Fibroblast of skin of right biceps (primary cell): ENCODE measurements at places on chromosomes 7 and 10.

DNA sequence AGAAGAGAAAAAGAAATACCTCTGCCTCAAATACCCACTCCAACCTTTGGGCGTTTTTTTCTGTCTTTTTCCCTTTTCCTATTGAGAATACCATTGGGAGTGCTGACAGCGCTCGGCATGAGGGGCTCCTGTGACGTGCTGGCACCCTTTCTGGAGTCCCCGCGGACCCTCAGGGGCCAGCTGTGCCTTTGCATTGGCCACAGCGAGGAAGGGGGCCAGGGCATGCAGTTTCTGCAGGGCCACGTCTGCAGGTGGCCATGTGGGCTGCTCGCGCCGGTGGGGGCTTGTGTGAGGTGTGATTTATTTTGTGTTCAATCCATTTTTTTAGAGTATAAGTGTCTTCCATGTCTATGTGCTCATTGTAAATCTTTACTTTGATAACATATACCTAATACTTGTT, 57.4 kb downstream of the INPP5A start:
- DNase-seq, result no peak

GRCh38 chr10:88840104-88840503, 11.5 kb downstream of the ANKRD22 start:
- DNase-seq, result no peak

GRCh38 chr7:120441850-120442249, 168.9 kb downstream of the KCND2 start:
- no peak for DNase-seq

DNA sequence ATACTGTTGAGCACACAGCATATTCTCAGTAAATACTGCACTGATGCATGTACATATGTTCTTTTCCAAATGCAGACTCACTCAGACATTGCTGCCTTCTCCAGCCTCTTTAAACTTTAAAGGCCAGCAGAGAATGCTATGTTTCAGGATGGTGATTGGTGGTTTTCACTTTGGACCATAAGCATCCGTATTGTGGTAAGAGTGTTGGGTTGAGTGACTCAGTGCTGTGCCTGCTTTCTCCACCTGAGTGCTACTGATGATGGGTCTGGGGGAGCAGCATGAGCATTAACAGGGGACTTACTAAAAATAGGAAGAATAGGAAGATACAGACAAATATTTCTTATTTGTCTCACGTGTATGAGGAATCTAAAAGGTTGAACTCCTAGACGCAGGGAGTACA, 56.3 kb upstream of the ZNF92 start:
- DNase-seq, result no peak

DNA sequence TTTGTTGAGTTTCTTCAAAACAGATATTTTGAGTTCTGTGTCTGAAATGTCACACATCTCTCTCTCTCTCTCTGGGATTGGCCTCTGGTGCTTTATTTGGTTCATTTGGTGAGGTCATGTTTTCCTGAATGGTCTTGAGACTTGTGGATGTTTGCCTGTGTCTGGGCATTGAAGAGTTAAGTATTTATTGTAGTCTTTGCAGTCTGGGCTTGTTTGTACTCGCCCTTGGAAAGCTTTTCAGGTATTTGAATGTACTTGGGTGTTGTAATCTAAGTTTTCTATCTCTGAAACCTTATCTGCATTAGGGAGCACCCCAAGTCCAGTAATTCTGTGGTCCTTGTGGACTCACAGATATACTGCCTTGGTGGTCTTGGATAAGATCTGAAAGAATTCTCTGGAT, 106.7 kb upstream of the PRSS58 start:
- DNase-seq, result no peak

DNA sequence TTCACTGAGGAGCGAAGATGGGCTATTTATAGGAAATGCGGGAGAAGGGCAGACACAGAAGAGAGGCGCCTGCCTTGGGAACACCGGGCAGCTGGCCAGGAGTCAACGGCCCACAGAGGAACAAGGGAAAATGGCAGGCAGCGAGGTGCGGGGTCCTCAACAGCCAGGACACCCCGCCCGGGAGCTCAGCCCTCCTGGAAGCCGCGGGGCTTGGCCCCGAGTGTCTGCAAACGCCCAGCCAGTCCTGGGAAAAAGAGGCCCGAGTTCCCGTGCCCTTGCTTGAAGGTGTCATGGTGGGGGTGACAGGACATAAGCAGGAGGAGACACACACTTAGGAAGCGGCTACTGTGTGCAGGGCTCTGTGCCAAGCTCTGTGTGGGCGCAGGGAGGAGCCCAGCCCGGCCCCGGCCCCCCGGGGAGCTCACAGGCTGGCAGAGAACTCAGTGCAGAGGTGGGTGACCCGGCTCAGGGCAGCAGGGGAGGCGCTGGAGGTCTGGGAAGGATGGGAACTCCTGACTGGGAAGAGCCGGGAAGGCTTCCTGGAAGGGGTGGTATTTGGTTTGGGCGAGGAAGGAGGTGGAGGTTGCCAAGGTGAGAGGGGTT, 79.9 kb downstream of the ELFN1 start:
- DNase-seq, result no peak

GRCh38 chr7:95104739-95105138, 197.3 kb downstream of the PPP1R9A start:
- DNase-seq, result peak; percentile 2

GRCh38 chr10:101311185-101312066, 42.5 kb upstream of the BTRC start:
- no peak for DNase-seq

DNA sequence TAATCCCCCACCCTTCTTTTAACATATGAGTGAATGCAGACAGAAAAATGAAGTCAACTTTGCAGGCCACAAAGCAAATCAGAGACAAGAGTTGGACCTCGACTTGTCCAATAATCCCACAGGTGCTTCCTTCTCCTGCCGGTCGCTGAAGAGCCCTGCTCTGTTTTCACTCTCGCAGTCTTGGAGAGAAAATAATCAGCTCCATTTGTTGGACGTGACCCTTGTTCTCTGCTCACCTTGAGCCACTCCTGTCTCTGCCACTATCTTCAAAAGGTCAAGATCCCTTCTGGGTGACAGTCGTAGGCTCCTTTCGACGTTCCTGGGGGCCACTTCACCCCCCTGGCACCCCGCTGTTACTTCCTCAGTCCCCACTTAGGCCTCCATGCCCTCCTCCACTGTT, 2.8 kb upstream of the KLF6 start:
- no peak for DNase-seq

- no peak for DNase-seq
Measured at GRCh38 chr7:55405856-55406541, 40.9 kb downstream of the LANCL2 start.

DNA sequence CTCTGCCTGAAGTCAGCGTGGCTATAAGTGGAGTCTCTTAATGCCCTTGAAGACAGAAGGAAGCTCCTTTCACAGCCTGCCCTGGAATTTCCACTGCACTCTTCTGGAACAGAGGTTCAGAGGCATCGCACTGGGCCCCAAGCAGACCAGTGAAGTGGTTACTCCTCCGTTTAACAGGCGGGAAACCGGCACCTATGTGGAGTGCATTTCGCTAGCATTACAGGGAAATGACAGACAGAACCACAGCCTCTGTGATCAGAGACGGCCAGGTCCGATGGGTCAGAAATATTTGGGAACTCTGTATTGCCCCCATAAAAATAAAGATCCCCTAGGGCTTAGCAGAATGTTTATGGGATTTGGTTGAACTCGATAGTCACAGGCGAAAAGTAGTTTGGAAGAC, 406.9 kb upstream of the PRKCQ start:
- DNase-seq, result no peak

- DNase-seq, result peak; percentile 30
Measured at GRCh38 chr7:43870316-43870715, 999 bp upstream of the MRPS24 start.

DNA sequence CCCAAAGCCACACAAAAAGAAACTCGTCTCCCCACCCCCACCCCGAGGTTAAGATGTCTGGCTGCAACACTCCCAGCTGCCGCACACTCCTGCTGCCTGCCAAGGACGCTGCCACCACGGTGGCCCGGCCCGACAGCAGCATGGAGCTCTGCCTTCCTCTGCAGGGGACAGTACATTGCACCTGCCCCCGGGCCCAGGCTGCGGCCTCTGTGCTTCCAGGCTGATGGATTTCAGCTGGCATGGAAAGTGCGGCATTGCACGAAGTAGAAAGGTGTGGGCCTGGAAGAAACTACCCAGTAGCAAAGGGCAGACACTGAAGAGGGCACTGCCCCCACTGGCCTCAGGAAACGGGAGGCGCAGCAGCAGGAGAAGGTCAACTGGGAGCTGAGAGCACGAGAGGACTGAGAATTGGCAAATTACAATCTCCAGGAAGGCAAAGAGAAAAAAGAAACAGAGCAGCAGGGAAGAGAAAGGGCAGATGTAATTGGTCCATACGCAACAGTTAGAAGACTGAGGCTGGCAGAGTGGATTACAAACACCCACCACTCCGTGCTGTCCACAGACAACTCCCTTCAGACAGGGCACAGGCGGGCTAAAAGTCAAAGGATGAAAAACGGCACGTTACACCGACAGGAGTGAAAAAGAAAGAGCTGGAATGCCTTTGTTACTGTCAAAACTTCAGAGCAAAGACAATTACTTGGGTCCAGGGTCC, 117.1 kb upstream of the DIP2C start:
- no peak for DNase-seq

GRCh38 chr10:24944512-24945255, 7.7 kb downstream of the PRTFDC1 start:
- peak; percentile 67 for DNase-seq

DNA sequence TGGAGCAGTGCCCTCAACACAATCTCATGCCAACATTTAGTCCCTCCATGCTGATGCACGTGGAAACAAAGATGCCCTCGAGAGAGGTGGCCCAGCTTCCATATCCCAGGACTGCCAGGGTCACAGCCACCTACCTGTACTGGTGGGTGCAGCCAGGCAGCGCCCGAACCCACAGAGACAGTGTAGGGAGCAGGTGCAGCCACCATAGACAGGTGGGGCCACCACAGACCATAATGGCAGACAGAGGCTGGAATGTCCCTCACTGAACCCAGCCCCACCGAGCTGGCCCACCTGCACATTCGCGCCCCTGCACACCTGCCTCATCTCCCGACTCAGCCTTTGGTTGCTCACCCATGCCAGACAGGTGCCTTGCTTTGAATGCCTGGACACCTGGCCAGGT, 18.3 kb upstream of the CPXM2 start:
- DNase-seq, result no peak

- no peak for DNase-seq
Measured at GRCh38 chr10:77109351-77109994, 528.1 kb downstream of the KCNMA1 start.

DNA sequence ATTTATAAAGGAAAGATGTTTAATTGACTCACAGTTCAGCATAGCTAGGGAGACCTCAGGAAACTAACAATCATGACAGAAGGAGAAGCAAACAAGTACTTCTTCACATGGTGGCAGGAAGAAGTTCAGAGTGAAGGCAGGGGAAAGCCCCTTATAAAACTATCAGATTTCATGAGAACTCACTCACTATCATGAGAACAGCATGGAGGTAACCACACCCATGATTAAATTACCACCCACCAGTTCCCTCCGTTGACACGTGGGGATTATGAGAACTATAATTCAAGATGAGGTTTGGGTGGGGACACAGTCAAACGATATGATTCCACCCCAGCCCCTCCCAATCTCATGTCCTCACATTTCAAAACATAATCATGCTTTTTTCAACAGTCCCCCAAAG, 124.2 kb upstream of the PCGF5 start:
- DNase-seq, result no peak

DNA sequence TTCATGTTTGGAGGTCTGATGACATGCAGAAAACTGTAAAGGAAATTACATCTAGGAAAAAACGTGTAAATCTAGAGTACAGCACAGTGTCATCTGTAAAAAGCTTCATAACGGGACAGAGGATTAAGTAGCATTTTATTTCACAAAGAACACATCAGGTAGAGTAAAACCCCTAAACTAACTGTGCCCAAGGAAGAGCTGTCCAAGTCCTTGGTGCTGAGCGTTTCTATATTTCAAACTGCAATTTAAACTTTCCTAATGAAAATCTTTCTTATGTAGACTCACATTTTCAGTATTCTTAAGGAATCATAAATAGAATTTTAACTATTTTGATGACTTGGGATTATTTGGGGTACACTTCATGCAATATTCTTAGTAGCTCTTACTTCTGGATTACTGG, 646.2 kb downstream of the IPMK start:
- no peak for DNase-seq

DNA sequence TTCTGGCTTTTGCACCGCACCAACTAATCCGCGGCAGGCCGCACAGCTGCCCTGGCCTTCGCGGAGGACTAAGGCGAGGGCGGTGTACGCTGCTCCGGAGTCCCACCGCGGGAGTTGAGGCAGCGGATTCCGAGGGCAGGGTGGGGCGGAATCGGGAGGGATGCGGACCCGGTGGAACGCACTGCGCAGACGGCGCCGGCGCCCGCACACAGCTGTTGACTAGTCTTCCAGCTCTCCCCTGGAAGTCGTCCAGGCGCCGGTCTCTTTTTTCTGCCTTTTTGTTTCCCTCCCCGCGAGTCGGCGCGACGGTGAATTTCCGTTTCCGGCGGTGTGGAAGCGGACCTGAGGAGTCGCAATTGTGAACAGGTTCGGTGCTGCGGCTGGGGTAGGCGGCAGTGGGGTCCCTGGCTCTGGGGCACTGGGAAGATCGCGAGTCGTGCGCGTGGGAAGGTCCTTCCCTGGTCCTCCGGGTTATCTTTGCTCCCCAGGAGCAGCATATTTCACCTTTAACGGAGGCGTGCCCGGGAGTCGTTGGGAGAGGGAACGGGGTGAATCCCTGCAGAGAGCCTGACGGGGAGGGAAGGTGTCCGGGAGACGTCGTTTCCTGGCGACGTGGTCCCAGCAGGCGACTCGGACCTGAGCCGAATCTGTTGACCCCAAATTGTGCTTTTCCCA, at the start of gene ASAH2B:
ASAH2B (plus strand) TSS at position 319 of the 675 bp plus-strand sequence. CDS start 5,195 bp downstream, outside the sequence.
- peak; percentile 89 for DNase-seq

DNA sequence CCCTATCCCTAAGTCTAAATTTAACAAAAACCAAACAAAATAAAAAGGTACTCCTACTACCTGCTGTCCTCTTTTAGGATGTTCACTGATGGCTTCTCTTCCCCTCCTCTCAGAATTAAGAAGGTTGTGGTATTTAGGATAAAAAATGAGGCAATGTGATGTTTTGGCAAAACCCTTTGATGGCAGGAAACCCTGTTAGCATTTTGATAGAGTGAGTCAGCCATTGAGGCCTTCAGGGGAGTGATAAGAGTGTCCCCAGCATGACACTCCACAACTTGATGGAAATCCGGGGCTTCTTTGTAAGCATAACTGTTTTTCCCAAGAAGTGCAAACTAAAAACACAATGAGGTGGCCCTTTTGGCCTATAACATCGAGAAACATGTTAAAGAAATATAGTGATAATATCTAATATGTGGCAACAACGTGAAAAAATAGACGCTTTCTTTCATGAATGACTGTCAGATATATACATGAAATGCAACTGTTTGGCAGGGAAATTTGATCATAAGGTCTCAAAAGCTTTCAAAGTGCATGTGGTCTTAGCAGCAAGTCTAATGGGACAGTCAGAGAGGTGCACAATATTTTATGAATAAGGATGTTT, 55.0 kb downstream of the PRTFDC1 start:
- peak; percentile 76 for DNase-seq
